AG09309 (cell line): ENCODE measurements at places on chromosomes 11 and 22.

DNA sequence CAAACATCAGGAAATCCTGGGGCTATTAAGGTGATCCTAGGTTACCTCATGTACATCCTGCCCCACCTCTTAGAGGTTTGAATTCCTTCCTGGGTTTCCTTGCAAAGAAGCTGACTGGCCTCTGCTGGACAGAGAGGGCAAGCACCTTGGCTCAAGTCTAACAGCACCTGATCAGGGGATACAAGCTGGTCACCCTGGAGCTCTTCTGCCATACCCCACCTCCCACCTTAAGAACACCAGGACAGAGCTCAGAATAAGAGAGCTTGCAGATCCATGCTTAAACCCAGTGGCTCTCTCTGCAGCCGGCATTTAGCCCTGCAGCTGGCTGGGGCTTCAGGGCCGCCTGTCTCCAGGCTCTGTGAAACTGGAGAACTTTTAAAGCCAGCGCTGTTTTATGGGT is 386.6 kb upstream of the NARS2 start:
- DNase-seq, result no peak

DNA sequence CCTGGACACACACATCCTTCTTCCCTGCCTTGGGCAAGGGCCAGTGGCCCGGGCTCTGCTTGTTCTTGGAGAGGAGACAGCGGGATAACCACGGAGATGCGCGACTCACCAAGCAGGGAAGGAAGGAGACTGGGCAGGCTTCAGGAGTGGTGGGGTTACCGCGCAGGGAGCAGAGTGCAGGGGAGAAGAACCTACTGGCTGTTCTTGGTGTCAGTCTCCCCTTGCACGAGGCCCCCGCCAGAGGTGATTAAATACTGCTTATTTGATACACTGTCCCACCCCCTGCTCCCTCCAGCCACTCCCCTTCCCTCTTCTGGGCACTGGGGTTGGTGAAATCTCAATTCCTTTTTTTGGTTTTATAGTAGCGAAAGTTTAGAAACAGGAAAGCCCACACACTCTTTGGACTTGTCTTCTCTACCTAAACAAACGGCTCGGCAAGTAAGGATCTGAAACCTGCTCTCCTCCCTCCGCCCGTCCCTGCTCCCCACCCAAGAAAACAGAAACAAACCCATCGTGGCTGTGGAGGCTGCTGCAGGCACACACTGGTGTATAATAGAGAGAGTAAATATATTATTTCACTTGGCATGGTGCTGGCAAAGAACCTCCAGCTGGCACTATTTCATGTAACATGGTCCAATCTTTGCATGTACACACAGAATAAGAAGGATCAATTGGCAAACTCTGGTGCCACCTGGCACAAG is 10.8 kb downstream of the LARGE2 start:
- DNase-seq, result no peak

DNA sequence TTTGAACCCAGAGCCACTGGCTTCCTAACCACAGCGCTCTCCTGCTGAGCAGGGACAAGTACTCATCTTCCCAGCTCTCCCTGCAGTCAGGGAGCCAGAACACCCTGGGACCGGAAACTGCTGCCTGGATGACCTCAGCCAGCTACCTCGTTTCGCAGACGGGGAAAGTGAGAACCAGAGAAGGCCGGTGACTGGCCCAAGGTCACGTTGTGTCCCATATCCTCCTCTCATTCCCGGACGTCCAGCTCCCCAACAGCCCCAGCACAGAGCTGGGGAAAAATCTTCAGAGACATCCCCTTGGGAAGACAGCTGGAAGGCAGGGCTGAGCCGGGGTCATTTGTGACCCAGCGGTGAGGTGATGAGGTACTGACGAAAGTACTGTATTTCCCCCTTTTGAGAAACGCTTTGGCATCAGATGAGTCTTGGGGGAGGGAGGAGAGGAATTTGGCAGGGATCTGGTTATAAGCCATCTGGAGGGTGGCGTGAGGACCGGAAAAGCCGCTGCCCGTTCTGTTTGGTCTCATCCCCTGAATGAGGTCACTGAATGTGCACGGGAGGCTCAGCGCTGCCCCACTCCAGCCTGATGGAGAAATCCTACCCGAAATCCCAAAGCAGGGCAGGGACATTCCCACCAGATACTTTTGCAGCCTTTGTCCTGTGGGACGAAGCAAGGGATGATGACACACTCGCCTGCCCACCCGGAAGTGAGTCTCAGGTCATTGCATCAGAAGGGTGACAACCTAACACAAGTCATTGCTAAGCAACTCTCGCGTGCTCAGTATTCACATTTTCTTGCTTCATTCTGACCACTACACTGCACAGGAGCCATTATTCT is 41.1 kb downstream of the LIF start:
- DNase-seq, result peak; percentile 93

DNA sequence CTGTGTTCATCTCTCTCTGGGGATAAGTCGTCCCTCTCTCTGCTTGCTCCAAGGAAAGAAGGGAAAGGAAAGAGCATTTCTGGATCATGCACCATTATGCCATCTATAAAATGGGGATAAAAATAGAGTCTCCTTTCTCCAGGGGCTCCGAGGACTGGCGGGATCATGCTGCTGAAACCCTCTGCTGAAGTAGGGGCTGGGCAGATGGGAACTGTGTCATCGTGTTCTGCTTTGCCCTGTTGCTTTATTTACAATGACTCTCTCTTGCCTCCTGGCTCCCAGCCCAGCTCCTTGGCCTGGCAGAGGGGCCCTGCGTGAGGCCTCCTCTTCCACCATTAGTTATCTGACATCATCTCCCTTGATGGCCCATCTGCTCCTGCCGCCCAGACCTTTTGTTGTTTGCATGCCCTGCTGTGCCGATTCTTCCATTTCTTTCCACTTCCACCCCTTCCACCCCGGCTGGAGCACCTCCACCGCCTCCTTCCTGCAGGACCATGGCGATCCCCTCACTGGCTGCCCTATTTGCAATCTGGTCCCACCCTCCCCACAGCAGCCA is 200.9 kb downstream of the MYO18B start:
- no peak for DNase-seq

GRCh38 chr11:35250192-35250591 is 111.2 kb downstream of the CD44 start:
- no peak for DNase-seq

DNA sequence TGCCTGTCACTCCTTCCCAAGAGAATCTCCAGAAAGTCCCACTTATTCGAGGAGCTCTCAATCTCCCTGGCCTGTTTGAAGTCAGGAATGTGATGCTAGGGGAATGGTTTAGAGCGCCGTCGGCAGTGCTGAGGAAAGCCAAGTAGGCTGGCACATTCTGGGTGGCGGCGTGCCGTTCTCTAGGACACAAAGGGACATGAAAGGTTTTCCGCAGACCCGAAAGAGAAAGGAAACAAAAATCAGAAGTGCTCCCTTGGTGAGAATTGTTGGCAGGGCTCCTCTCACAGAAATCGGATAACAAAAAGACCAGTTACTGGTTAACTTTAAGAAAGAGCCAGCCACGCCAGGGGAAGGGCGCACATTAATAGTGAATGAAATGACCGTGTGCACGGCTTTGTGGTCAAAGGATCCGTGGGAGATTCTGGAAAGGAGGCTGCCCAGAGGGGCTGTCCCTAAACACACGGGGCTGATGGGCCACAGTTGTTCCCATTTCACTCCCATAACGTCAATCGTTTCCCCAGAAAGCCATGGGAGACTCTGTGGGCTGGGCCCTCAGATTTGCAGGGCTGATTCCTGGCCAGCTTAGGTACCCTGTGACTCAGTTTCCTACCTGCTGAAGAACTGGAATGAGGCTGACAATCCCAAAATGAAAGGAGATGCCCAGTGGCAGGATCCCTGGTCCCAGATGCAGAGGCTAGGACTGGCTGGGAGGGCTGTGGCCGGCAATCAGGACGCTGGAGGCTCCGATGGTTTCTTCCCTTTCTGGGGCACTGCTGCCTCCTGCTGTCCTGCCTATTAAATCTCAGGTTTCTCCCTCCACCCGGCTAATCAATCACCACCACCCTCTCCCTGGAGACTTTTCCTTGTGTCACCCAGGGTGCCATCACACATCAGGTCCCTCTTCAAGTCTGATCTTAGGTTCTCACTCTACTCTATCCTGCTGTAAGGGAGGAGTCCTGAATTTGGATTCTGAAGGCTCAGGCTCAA is 82.3 kb downstream of the RCN1 start:
- peak; percentile 11 for DNase-seq

DNA sequence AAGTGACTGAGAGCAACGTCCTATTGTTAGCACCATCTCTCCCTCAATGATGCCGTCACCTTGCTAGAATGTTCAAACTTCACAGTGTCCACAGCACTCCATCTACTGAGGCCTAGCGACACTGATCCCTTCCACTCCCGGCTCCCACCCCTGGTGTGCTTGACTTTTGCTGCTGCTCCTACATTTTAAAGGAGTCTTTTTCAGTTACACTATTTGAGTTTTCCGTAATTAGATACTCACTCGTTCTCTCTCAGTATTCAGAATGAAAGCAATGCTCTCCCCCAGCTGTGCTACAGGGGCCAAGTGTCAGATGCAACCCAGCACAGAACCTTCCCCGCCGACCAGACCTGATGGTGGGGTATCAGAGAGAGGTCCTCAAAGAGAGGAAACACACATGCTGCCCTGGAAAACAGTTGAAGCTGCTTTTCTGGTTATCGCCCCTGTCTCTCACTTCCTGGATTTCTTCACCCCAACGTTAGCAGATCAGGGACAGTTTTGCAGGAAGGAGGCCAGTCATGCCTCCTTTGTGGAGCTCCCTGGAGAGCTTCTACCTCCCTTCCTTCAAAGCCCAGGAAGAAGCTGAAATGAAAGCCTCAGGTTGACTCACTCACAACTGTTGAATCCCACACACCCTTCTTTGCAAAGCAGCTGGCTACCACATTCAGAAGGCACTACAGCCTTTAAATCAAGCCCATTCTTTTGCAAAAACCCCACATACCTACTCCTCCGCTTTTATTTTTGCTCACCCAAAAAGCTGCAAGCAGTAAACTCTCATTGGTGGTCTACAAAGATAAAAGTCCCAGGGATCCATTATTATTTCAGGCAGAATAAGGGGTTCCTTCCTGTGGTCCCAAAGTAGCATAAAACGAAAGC is 23.5 kb downstream of the LARGE1 start:
- no peak for DNase-seq

- no peak for DNase-seq
Observed at GRCh38 chr11:28038775-28039174, 69.2 kb downstream of the KIF18A start.

DNA sequence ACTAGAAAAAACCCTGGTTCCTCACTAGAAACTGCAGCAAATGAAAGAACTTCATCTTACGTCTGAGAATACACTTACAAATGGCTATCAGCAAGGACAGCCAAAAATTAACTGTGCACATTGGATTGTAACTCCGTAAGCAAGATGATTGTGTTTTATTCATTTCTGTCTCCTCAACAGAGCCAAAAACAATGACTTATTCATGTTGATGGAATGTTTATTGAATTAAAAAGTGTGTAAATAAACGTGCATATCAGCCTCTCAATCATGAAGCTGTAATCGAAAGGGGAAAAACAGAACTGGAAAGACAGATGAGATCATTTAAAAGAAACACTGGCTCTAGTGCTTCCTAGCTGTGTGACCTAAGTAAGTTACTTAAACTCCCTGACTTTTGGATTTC is 307.5 kb upstream of the ZC3H12C start:
- DNase-seq, result peak; percentile 11

DNA sequence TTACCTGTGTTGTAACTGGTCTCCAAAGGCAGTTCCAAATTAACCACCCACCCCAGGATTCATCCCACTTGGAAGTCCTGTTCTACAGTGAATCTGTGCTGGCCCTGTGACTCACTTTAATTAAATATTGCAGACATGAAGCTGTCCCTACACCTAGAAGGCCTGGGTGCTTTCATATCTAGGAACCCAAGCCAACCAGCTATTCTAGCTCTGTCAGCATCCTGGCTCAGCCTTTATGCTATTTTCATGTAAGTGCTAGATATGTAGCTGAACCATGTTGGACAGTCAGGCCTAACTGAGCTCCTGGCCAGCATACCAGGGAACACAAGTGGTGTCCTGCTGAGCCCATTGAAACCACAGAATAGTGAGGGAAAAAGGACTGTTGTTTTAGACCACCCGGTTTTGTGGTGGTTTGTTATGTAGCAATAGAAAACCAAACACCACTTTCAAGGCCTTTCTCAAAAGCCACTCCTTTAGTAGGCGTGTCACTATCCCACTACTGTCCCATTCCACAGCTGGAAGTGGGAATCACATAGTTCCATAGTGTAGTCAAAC is 30.3 kb downstream of the CNTF start:
- no peak for DNase-seq

DNA sequence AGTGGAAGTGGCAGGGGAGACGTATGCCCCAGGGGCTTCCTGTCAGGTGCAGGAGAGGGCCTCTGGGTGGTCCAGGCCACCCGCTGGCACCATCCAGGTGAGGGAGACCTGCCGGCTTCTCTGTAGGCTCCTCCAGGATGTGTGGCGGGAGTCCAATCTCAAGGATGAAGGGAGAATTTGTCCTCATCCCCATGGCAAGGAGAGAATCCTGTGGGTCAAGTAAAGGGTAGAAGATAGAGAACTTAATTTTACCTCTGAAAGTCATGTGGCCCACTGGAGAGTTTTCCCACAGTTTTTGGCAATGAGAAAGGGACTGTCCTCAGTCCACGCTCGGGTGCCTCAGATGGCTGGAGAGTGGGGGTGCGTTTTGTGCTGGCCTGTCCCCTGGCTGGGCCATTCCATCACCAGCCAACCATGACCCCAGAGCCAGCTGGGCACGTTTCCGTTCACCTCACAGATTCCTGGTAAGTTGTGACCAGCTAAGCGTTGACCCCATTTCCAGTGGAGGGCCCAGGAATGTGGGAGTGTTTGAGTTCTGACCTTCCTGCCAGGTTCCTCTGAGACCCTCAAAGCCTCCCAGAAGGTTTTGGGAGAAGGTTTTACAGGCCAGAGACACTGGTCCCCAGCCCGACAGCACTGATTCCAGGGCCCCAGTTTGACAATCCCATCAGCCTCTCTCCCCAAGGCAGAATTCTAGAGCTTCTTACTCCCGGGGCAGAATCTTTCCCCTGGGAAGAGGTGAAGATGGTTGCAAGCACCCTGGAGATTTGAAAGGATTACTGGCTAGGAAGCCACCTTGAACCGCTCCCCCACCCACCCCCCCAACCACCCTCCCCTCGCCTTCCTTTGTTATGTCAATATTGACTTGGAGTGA is 2.6 kb downstream of the OVOL1 start:
- DNase-seq, result no peak

- DNase-seq, result no peak
Observed at GRCh38 chr11:24623121-24623520, 126.3 kb downstream of the LUZP2 start.

DNA sequence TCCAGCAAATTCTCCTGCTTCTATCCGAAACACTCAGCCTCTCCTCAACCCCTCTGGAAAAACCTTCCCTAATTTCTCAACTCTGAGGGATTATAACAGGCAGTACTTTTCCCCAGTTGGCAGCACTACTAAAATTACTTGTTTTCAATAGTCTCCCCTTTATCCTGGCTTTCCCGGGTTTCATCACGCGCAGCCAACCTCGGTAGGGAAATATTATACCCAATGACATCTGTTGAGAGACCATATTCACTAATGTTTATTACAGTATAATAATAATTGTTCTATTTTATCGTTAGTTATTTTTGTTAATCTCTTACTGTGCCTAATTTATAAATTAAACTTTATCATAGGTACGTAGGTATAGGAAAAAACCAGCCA is 330 bp upstream of the POLD3 start:
- no peak for DNase-seq
